Smooth muscle cell of the umbilical artery (primary cell): ENCODE measurements at places on chromosomes 5 and 9. TPM values are rescaled to one million over a fixed set of nuclear protein-coding genes. Genes with fewer than 3 reads are reported as not detected.

Gene C9orf50
- total RNA-seq: not detected in 2 replicates

Gene ADAMTS12
- total RNA-seq: 73.0 and 179 TPM in 2 replicates

Gene TAS2R1
- total RNA-seq: not detected in 2 replicates

Gene TXNDC8
- total RNA-seq: not detected in 2 replicates

Gene CCDC183
- total RNA-seq: 0.30 and 0.32 TPM in 2 replicates

Gene INSYN2B
- total RNA-seq: 8.3 and 8.6 TPM in 2 replicates

Gene MYO10
- 115 and 264 TPM in 2 replicates for total RNA-seq

Gene STC2
- total RNA-seq: 197 and 487 TPM in 2 replicates

Gene CLTA
- 245 and 246 TPM in 2 replicates for total RNA-seq

Gene PLAC8L1
- 0.59 TPM in 1 of 2 replicates, not detected in the other for total RNA-seq
